ENCODE measurements at places on chromosomes 7 and 10.
A peak's percentile ranks its signal among the peaks of the same experiment; 100 is the strongest.

- DNase-seq: no peak
These were observed 8.1 kb downstream of the ZNF32 start for GRCh38 chr10:43640603-43641002.

DNA sequence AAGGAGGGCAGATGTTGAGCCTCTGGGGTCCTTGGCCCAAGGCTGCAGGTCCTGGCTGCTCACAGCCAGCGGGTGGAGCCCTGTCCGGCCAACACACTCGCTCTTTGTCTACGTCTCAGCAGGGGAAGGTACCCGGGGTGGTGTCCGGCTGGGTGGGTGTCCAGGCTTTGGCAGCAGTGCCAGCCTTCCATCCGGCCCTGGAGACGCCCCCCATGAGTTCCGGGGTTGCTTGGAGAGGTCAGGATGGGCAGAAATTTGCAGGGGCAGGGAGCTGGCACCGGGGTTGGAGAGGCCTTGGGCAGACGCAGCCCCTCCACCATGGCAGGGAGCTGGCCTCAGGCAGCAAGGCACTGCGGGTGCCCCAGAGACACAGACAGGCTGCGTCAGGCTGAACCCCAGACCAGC is 42.2 kb upstream of the ELN start:
- no peak for DNase-seq

GRCh38 chr7:30652132-30652531 is 30.1 kb downstream of the CRHR2 start:
- peak; percentile 40 for DNase-seq

DNA sequence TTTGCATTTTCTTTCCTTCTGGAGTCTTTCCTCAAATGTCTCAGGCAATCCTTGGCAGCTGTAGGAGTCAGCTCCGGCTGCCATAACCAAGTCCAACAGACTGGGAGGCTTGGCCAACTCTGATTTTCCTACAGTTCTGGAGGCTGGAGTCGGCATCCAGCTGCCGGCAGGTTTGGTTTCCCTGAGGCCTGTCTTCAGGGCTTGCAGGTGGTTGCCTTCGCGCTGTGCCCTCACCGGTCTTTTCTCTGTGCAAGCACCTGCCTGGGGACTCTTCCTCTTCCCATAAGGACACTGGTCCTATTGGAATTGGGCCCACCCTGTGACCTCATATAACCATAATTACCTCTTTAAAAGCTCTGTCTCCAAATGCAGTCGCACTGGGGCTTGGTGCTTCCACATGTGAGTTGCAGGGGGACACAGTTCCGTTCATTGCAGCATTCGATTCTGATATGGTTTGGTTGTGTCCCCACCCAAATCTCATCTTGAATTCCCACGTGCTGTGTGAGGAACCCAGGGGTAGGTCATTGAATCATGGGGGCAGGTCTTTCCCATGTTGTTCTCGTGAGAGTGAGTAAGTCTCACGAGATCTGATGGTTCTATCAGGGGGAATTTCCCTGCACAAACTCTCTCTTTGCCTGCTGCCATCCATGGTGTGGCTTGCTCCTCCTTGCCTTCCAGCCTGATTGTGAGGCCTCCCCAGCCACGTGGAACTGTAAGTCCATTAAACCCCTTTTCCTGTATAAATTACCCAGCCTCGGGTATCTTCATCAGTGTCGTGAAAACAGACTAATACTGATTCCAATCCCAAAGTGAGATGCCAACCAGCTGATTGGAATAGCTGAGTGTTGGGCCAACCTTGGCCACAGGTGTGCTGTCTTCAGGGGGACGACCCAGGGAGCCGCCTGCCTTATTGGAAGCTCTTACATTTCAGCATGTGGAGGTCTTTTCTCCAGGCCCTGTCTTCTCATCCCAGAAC is 7.9 kb downstream of the GALNTL5 start:
- no peak for DNase-seq

DNA sequence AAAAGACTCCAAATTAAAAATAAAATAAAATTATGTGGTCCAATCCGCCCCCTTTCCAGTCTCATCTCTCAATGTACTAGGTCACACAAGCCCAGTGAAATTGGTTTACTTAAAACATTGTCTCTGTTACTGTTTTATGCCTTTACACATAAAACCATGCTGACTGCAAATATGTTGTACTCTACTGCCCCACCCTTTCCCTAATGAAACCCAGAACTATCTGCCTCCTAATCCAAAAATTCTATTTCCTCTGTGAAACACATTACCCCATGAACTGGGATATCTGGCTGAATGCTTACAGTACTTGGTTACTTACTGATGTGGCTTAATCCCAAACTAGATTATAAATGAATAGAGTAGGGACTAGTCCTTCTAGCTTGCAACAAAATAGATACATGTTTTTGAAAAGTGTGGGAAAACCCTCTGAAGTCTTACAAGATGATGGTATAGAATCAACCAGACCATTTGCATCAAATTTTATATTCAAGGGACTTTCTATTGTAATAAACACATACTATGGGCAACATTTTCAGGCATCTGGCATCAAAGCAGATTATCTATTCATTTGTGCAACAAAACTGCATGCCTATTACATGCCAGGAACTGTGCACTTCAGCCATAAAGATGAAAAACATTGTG is 10.0 kb upstream of the KMT2E start:
- no peak for DNase-seq

DNA sequence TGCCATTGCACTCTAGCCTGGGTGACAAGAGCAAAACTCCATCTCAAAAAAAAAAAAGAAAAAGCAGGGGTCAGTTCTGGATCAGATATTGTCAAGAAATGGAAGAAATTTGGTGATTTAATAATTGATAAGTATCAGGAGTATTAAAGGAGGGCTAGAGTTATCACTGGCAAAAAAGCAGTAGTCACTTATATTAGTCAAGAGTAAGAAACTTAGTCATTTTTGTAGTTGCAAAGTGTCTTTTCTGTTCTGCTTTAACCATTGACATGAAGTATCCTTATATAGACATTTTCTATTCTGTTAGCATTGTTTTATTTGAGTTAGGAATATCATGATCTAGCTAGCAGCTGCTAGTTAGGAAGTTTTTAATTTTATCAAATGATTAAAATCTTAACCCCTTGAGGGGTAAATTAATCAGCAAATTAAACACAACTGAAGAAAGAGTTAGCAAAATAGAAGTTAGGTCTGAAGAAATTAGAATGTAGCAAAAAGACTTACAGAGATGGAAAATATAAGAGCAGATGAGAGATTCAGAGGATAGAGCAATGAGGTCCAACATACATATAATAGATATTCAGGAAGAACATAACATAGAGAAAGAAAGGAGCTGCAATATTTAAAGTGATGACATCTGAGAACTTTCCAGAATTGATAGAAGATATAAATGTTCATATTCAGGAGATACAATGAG is 7.3 kb upstream of the CCDC6 start:
- DNase-seq: no peak

DNA sequence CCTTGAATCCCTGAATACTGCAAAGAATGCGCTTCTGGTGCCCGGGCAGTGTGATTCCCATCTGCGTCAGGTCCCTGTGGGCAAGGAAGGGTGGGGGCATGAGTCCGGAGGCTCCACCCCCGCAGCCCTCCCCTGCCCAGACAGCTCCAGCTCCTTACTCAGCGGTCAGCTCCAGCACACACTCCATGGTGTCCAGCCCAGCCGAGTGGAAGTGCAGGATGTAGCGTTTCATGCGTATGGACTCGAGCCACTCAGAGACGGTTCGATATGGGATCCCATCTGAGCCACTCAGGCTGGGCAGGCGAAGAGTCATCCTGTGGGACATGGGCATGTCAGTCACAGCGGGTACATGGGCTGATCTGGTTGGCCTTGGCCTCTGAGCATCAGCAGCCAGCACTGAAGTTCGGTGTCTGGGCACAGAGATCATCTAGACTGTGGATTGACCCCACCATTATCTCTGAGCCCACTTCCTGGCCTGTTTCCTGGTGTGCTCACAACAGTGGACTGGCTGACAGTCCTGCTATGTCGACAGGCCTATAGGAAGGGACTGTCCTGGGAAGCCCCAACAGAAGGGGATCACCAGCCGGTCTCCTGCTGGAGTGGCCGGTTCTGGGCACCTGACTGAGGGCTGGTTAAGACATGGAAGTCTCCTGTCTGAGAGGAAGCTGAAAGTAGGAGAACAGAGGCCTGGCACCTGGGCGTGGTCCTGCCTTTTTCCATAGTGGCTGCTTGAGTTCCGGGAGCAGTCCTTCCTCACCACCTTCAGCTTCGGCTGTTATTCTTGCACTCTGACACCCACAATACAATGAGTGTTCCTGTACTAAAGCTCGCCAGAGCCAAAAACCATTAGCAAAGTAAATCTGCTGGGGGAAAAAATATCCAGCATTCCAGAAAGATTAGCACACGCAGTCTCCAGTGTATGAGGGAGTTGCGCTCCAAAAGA is 10.6 kb downstream of the ZYX start:
- no peak for DNase-seq

DNA sequence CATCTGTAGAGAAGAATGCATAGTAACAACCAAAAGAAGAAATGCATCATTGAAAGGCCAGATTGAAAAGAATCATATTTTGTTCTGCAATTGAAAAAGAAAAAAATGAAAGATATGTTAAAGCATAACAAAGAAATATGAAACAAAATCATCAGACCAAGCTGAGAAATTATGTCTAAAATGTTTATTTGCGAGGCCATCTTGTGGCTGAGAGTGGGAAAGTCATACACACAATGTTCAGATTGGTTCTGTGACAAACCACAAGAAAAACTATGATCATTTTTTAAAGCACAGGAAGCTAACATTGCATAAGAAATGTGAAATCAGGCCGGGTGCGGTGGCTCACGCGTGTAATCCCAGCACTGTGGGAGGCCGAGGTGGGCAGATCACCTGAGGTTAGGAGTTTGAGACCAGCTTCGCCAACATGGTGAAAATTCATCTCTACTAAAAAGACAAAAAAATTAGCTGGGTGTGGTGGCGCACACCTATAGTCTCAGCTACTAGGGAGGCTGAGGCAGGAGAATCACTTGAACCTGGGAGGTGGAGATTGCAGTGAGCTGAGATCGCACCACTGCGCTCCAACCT is 36.6 kb downstream of the ABCB5 start:
- no peak for DNase-seq

GRCh38 chr7:81752318-81752714 is 17.5 kb downstream of the HGF start:
- no peak for DNase-seq

DNA sequence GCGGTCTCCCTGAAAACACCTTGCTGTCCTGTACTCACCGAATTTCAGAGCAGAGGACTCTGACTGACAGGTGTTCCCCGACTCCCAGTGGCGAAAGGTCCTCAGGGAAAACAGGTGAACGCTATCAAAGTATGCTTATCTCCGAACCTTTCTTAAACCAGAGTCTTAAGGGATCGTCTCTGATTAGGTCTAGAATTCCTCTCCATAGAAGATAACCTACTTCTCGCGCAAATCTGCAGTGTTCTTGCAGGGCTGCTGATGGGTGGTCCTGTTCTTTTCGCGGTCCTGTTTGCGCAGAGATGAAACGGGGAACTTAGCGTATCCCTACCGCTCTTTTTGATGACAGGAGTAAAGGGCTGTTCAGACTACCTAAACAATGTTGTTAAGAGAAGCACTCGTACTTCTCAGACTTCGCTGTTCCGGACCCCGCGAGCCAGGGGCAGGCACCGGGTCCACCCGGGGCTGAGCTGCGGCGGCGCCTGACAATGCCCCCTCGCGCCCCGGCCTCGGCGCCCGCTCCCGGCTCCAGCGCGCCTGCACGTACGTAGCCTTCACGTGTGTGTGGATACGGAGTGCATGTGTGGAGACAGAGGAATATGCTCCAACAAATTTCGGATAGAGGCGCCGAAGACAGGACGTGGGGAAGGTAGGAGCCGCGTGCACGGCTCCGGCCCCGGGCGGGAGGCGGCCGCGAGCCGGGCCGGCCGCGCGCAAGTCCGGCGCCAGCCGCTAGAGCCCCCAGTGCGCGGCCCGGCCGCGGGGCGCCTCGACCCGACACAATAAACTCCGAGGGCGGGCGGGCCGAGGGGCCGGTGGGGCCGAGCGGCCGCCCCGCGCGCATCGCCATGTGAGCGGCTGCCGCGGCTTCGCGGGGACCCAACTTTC is 766 bp upstream of the ZMYND11 start:
- DNase-seq: peak; percentile 72

GRCh38 chr10:72259491-72260238 is 14.1 kb upstream of the DDIT4 start:
- DNase-seq: peak; percentile 61

- DNase-seq: no peak
These were observed 7.4 kb upstream of the VIM start for GRCh38 chr10:17220652-17221100.

DNA sequence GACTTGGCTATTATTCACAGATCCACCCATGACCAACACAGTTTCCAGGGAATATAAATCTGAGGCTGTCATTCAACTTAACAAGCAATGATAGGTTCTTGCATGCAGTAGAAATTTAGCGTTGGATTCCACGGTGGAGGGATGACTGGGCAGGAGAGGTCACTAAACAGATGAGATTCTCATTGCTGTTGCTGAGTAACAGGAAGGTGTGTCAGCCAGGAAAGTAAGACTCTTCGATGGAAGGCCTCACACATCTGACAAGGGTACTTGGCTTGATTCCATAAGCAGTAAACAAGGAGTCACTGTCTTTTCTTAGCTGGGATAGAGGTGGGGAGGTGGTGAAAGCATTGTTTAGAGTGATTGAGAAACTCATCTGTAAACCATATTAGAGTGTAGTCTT is 1152.0 kb downstream of the SORCS3 start:
- DNase-seq: no peak

GRCh38 chr7:101857358-101857811 is 40.0 kb downstream of the CUX1 start:
- DNase-seq: no peak

GRCh38 chr10:47181052-47181849 is 118.7 kb upstream of the GDF10 start:
- DNase-seq: no peak

- no peak for DNase-seq
These were observed 18.2 kb downstream of the FAM25A start for GRCh38 chr10:87038286-87038717.

- no peak for DNase-seq
These were observed 116.5 kb upstream of the ADARB2 start for GRCh38 chr10:1853801-1854200.

GRCh38 chr10:43024524-43024923 is 52.3 kb upstream of the RET start:
- no peak for DNase-seq

All from activated CD8-positive, alpha-beta memory T cell treated with anti-CD3 and anti-CD28 coated beads, Interleukin-2, amount 50 U/mL, for 48 hours (primary cell).